ENCODE measurements at places on chromosomes 12 and 14. TPM values are rescaled to one million over a fixed set of nuclear protein-coding genes. Genes with fewer than 3 reads are reported as not detected.

AEBP2 gene
- total RNA-seq = 51.2 TPM

UBE3B gene
- total RNA-seq = 54.1 TPM

RAPGEF3 gene
- total RNA-seq = 52.0 TPM

TAS2R8 gene
- total RNA-seq = not detected

GPR65 gene
- total RNA-seq = not detected

ZFP36L1 gene
- total RNA-seq = 72.2 TPM

KRT78 gene
- not detected for total RNA-seq

P2RX7 gene
- total RNA-seq = 8.8 TPM

PTPRB gene
- 169 TPM for total RNA-seq

GSG1 gene
- not detected for total RNA-seq

MTHFD1 gene
- total RNA-seq = 112 TPM

GYS2 gene
- total RNA-seq = not detected

PGF gene
- 252 TPM for total RNA-seq

UNC119B gene
- 35.1 TPM for total RNA-seq

OR6C76 gene
- not detected for total RNA-seq

TMTC2 gene
- total RNA-seq = 13.0 TPM

CPNE8 gene
- total RNA-seq = 29.4 TPM

CMA1 gene
- not detected for total RNA-seq

C12orf54 gene
- total RNA-seq = not detected

SLC17A8 gene
- total RNA-seq = not detected

RAB5B gene
- 44.8 TPM for total RNA-seq

DHH gene
- 1.2 TPM for total RNA-seq

ERP27 gene
- not detected for total RNA-seq

ERC1 gene
- 51.5 TPM for total RNA-seq

PLEKHD1 gene
- under 0.01 TPM for total RNA-seq

ARHGAP9 gene
- total RNA-seq = not detected

DDX51 gene
- total RNA-seq = 7.5 TPM

TEX52 gene
- not detected for total RNA-seq

MIP gene
- not detected for total RNA-seq

DAO gene
- not detected for total RNA-seq

KRT72 gene
- total RNA-seq = not detected

NAV3 gene
- 5.4 TPM for total RNA-seq

CLEC4C gene
- total RNA-seq = not detected

RBP5 gene
- total RNA-seq = 0.19 TPM

ENDOU gene
- not detected for total RNA-seq

C14orf39 gene
- not detected for total RNA-seq

FIGNL2 gene
- total RNA-seq = 1.2 TPM

SMCO2 gene
- 0.23 TPM for total RNA-seq

SAMD15 gene
- 0.88 TPM for total RNA-seq

HCAR2 gene
- total RNA-seq = not detected

HELB gene
- 4.1 TPM for total RNA-seq

KRT74 gene
- total RNA-seq = not detected

RNASE3 gene
- total RNA-seq = not detected

PLD4 gene
- 0.05 TPM for total RNA-seq

SYNDIG1L gene
- not detected for total RNA-seq
